ENCODE measurements at places on chromosomes 12 and 14. TPM values are rescaled to one million over a fixed set of nuclear protein-coding genes. Genes with fewer than 3 reads are reported as not detected.

Gene GZMH
- 32.3 TPM for total RNA-seq

Gene KHNYN
- total RNA-seq: 114 TPM

Gene CRIP1
- 174 TPM for total RNA-seq

Gene KRT6C
- not detected for total RNA-seq

Gene KRT7
- 23.1 TPM for total RNA-seq

Gene KRT77
- not detected for total RNA-seq

Gene ARHGDIB
- 402 TPM for total RNA-seq

Gene ORAI1
- total RNA-seq: 39.3 TPM

Gene TMEM119
- total RNA-seq: 0.65 TPM

Gene ISM2
- not detected for total RNA-seq

Gene GPR33
- not detected for total RNA-seq

Gene COPS7A
- 30.2 TPM for total RNA-seq

Gene ZNF891
- 2.2 TPM for total RNA-seq

Gene TAPBPL
- 29.6 TPM for total RNA-seq

Gene KCNMB4
- total RNA-seq: 2.2 TPM

Gene RAPGEF3
- 0.62 TPM for total RNA-seq

Gene PARPBP
- total RNA-seq: 17.7 TPM

Gene NRL
- total RNA-seq: 5.2 TPM

Gene TBC1D30
- total RNA-seq: 0.94 TPM

Measured in activated T-cell treated with anti-CD3 and anti-CD28 coated beads, Interleukin-2, amount 50 U/mL, for 72 hours (primary cell).